ENCODE measurements at places on chromosomes 1 and 21. TPM values are rescaled to one million over a fixed set of nuclear protein-coding genes. Genes with fewer than 3 reads are reported as not detected.

DNA sequence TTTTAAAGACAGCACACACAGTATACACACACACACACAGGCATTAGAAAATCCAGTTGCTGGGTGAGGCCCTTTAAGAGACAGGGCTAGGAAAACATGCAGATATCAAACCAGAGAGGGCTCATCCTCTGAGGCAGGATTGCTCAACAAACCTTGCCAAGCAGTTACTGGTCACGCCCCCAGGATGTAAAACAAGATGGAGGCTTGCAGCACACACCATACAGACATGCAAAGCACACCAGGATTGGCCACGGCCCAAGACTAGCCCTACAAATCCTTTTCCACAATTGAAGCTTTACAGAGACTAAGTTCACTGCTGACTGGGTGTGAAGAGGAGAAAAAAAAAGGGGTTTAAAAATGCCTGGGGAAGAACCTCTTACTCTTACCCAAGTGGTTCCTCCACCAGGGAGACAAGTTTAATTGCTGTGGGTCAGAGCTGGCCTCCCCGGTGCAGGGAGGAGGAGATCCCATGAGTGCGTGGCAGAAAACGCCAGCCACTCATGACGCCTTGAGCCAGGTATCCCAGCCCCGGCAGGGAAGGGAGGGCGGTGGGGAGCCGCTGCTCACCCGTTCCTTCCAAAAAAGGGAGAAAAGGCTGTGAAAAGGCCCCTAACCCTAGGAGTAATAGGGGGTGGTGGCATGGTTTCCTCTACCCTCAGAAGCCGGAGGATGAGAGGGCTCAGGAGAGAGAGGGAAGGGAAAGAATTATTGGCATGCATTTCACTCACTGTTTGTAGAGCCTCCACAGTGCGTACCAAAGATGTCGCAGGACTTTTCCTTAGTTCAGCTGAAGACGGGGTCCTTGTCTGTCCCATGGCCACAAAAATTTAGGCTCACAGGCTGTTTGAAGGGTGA is 594.6 kb upstream of the ZP4 start:
- no peak for DNase-seq

DNA sequence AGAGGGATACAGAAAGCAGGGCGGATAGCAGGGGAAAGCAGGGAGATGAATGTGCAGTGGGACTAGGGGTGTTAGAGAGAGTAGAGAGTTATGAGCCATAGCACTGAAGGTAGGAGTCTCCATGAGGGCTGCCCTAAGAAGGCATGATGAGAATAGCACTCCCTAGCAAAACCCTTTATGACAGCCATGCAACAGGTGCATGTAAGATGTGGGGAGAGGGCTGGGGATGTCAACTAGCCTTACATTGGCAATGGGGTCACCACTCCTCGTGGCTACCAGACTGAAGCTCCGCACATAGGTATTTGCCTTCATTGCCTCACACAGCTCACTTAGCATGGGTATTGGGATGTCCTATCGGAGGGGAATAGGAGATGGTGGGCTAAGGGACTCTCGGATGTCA is 4.6 kb downstream of the TMOD4 start:
- no peak for DNase-seq

DNA sequence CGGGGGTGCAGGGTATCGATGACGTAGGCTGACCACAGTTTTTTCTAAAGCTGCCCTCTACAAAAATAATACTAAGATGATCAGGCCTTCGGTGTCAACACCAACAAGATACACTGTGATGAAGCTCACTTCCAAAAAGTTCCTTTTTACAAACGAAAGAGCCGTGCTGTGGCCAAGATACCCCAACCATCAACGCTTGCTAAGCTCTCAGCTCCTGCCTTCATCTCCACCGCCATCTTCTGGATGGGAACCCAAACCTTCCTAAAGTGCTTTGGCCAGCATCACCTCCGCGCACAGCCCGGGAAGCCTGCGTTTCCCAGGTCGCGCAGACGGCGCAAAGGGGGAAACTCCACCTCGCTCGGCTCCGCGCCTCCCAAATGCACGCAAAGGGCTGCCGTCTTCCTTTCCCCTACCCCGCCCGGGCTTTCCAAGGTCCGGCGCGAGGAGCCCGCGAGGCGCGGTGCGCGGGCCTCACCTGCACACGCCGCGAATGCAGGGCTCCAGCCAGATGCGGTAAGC is 541 bp downstream of the USP48 start:
- peak; percentile 40 for DNase-seq

GRCh38 chr1:161171191-161171590 is 5.0 kb downstream of the PPOX start:
- DNase-seq, result no peak

DNA sequence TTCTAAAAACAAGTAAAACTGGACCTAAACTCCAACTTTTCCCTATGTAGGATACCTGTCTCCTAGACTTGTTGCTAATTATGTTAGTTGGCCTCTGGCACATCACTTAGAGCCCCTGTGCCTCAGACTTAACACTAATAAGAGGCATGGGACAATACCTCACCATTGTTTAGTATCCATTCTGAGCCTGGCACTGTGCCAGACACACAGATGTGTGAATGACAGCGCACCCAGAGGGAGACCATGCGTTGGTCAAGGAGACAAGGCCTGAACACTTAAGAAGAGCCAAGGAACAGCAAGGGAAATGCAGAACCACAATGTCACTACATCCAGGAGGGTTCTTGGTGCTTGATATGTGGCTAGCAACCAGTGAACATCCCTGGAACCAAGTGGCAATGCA is 189.1 kb downstream of the FGGY start:
- DNase-seq, result no peak

DNA sequence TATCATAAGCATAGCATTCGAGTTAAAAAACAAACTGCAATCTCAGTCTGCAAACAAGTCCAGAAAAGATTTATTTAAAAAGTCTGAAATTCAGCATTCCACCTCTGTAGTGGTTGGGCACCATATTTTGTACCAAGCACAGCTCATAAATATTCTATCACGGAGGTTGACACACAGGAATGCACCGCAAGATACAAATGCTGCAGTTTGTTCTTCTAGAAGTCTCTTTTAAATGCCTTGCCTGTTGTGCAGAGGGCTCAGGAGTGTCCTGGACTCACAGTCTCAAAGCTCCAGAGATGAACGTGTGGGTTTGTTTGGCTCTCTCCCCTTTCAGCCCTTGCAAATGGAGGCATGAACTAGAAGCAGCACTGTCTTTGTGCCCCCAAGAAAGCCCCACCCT is 212.4 kb upstream of the USP24 start:
- DNase-seq, result no peak

DNA sequence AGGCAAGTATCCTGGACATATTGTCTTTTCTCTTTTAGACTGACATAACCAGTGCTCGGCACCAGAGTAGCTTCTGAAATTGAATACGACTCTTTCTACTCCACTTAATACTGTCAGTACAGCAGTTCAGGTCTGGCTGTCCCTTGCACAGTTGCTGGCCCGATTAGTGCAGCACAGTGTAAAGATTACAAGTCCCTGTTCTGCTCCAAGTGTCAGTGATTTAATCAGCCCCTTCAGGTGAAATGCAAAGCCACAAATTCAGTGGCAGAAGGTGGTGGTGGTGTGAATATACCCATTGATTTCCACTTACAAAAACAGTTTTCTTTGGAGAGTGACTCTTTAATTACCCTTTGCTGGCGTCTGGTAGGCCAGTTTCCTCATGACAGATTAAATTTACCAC is 545.4 kb downstream of the ADGRL2 start:
- no peak for DNase-seq

DNA sequence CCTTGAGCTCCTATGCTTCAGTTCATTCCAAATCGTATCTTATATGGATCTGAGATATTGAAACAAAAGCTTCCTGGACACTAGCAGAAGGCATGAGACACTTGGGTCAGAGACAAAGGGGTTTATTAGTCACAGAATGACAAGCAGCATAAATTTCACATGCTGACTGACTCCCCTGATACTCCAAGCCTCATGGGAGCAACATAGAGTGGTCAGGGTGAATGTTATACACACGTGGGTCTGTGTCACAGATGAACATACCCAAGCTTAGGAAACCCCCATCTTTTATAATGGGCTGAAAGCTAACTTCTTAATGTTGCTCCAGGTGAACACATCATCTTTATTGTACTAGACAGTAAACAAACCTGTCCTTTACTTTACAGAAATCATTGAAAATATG is 599.9 kb upstream of the RGS18 start:
- DNase-seq, result no peak

DNA sequence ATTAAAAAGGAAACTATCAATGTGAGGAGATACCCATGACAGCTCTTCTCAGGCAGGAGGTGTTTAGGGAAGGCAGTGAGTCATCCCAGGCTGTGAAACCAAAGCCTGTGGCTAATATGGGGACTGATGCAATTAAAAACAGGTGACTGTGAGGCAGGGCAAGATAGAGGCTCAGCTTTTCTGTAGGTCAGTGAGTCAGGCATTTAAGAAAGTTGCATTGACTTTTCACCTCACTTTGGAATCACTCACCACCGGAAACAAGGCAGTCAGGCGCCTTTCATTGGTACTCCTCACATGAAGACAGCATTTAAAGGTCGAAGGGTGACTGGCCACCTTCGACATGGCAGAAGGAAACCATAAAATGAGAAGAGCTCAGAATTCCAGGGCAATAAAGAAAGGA is 54.5 kb downstream of the PAPPA2 start:
- DNase-seq, result no peak

GRCh38 chr1:210981490-210981889 is 152.5 kb downstream of the KCNH1 start:
- no peak for DNase-seq

- no peak for DNase-seq
Measured at GRCh38 chr1:224406216-224406615, 28.4 kb downstream of the WDR26 start.

The CSMD2 gene
- total RNA-seq, result not detected

The TRIM45 gene
- 1.5 TPM for total RNA-seq

The TFF2 gene
- total RNA-seq, result not detected

The CTSK gene
- 3.6 TPM for total RNA-seq

The DDAH1 gene
- not detected for total RNA-seq

The WDR64 gene
- total RNA-seq, result not detected

The PTCH2 gene
- 0.59 TPM for total RNA-seq

The RGS13 gene
- not detected for total RNA-seq

Data from activated T-helper 2 cell treated with anti-CD3 and anti-CD28 coated beads, Interferon-gamma antibody, Interleukin-2, Interleukin-4, amounts not matched to agents 10 μg/mL and 5 μg/mL and 100 μg/mL, durations not matched to agents 14 hours and 24 hours and 36 hours (primary cell).